Camera-type eye (tissue), 1 donor: ENCODE measurements at places on chromosomes 4 and X. TPM values are rescaled to one million over a fixed set of nuclear protein-coding genes. Genes with fewer than 3 reads are reported as not detected.

Gene SPANXC
- not detected for total RNA-seq

Gene AFP
- total RNA-seq = not detected

Gene XAGE2
- total RNA-seq = not detected

Gene PTCHD1
- total RNA-seq = 1.7 TPM

Gene S100P
- 0.27 TPM for total RNA-seq

Gene PCDH18
- total RNA-seq = 143 TPM

Gene ZNF711
- 71.6 TPM for total RNA-seq

Gene XAGE1A
- total RNA-seq = not detected

Gene NPY1R
- total RNA-seq = 12.4 TPM

Gene DCAF4L1
- total RNA-seq = 0.16 TPM

Gene F8A1
- total RNA-seq = 3.1 TPM

Gene ARAP2
- 8.7 TPM for total RNA-seq

Gene UGT8
- 2.1 TPM for total RNA-seq

Gene ZC4H2
- total RNA-seq = 22.8 TPM

Gene RBM46
- total RNA-seq = not detected

Gene CLCN5
- 20.7 TPM for total RNA-seq

Gene TMEM187
- total RNA-seq = 4.7 TPM

Gene PHKA1
- total RNA-seq = 8.4 TPM
